ENCODE measurements at places on chromosomes 16 and 17.

- no peak for DNase-seq
Measured at GRCh38 chr16:65667011-65667578, 545.2 kb upstream of the CDH11 start.

DNA sequence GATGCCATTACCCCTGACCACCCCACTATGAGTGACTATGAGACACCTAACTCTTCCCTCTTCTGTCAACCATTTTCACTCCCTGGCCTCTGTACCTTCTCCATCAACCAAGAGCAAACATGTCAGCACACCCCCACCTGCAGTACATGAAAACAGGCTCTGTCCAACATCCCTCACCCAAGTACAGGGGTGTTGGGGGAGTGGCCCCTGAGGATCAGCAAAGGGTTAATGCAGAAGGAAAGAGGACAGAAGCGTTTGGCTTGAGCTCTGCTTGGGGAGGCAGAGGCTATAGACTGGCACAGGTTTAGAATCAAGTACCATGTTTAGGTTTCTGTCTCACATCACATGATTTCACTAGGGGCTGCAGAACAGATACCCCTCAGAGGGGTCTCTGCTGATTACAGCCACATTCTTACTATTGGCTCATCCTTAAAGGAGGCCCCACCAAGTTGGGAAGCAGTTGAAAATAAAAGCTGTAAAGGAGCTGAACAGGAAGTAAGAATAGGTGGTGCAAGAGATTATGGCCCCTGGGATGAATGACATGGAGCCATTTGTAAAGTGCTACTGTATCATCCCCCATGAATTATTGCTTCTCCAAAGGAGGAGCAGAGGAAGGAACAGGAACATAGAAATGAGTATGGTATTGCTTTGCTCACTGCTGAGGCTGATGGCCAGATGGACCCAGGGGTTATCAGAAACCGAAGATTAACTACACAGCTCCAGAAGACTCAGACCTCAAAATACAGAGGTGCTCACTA lies 2.4 kb upstream of the PSMC3IP start:
- no peak for DNase-seq

GRCh38 chr16:78664811-78665772 lies 565.6 kb downstream of the WWOX start:
- DNase-seq: no peak

DNA sequence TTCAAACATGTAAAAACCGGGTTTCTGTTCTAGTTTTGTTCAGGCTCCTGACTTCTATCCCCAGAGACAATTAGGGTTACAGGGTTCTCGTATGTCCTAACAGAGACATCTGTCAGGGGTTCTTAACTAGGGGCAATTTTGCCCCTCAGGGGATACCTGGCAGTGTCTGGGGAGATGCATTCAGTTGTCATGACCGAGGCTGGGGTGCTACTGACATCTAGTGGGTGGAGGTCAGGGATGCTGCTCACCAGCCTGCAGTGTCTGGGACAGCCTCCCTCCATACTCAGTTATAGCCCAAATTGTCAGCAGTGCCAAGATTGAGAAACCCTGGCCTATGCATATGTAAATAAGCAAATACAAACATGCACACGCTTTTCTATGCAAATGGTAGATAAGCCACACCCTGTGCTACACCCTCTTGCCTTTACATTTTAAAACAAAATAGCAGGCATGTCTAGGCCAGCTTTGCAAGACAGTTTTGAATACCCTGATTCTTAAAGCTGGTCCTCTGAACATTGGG lies 37.4 kb downstream of the CLEC16A start:
- peak; percentile 55 for DNase-seq

GRCh38 chr17:19328441-19329061 lies 34.0 kb downstream of the B9D1 start:
- no peak for DNase-seq

DNA sequence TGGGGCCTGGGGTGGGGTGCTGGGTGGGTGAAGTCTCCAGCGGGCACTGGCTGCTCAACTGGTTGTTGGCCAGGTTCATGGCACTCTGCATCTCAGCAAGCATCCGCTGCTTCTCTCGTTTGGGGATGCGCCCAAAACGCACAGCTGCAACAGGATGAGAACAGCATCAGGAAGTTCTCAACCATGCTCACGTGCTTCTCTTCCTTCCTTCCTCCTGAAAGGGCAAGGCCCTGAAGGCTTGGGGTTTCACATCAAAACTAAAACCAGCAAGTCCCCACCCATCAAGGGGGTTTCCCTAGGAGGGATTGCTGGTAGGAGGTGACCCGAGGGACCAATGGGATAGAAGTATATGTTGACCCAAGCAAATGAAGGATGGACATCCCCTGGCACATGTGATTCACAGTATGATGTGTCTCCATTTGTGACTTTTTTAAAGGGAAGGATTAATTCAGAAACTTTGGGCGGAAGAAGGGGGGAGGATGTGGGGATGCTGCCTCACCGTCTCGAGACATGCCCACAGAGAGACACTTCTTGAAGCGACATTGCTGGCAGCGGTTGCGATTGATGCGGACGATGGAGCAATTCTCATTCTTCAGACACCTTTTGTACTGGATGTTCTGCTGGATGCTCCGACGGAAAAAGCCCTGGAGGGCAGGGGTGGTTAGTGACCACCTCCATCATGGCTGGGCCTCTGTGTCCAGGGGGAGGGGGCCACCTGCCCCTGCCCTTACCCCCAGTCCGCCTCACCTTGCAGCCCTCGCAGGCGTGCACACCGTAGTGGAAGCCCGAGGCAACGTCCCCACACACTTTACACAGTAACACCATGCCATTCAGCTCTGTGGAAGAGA lies 4.2 kb downstream of the NR1D1 start:
- DNase-seq: peak; percentile 75

DNA sequence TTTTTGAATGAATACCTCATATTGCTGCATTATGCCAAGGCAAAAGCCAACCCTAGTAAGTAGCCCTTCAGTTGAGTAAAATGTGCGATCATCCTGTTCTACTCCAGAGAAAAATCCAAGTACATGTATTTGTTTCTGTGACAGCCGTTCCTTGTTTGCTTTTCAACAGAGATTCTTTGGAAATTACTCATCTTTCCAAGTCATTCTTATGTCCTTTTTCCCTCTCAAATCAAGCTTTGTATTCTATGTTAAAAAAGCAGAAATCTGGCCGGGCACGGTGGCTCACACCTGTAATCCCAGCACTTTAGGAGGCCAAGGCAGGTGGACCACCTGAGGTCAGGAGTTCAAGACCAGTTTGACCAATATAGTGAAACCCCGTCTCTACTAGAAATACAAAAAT lies 112.9 kb upstream of the HAS3 start:
- no peak for DNase-seq

GRCh38 chr17:41730479-41730878 lies 4.0 kb downstream of the HAP1 start:
- no peak for DNase-seq

- no peak for DNase-seq
Measured at GRCh38 chr16:57616876-57617275, 11.6 kb upstream of the ADGRG1 start.

GRCh38 chr17:66381701-66382362 lies 79.4 kb downstream of the PRKCA start:
- no peak for DNase-seq

GRCh38 chr16:56658327-56658875 lies 642 bp downstream of the MT1F start:
- no peak for DNase-seq

DNA sequence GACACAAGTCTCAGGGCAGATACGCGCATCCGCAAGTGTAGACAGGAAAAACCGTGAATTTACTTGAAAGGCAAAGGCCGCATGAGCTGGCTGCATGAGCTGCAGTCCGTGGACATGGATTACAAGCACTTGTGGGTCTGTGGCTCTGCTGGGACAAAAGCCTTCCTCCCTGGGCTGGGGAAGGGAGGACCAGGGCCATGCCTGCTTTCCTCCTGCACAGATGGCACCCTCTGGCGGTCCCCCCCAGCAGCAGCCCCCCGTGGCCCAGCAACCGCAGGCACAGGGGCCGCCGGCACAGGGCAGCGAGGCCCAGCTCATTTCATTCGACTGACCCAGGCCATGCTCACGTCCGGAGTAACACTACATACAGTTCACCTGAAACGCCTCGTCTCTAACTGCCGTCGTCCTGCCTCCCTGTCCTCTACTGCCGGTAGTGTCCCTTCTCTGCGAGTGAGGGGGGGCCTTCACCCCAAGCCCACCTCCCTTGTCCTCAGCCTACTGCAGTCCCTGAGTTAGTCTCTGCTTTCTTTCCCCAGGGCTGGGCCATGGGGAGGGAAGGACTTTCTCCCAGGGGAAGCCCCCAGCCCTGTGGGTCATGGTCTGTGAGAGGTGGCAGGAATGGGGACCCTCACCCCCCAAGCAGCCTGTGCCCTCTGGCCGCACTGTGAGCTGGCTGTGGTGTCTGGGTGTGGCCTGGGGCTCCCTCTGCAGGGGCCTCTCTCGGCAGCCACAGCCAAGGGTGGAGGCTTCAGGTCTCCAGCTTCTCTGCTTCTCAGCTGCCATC lies 1.7 kb upstream of the MRPL12 start:
- no peak for DNase-seq

GRCh38 chr17:353213-353837 lies 718 bp upstream of the RPH3AL start:
- no peak for DNase-seq

GRCh38 chr16:5018793-5019192 lies 14.9 kb downstream of the NAGPA start:
- no peak for DNase-seq

DNA sequence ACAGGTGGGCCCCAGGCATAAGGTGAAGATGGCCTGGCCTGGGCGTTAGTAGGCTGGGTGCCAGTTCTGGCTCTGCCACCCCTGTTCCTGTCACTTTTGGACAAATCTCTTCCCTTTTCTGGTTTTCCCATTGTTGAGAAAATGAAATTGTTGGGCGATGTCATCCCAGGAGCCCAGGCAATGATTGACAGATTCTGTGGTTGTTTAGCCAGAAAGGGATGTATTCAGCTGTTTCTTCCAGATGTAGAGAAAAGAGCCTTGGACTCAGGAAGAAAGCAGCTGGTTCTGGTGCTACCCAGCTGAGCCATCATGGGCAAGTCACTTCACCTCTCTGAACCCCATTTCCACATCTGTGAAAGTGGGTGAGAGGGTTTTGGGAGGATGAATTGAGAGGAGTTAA lies 60.1 kb upstream of the MRTFB start:
- DNase-seq: no peak

- no peak for DNase-seq
Measured at GRCh38 chr17:14048169-14048568, 21.1 kb upstream of the COX10 start.

DNA sequence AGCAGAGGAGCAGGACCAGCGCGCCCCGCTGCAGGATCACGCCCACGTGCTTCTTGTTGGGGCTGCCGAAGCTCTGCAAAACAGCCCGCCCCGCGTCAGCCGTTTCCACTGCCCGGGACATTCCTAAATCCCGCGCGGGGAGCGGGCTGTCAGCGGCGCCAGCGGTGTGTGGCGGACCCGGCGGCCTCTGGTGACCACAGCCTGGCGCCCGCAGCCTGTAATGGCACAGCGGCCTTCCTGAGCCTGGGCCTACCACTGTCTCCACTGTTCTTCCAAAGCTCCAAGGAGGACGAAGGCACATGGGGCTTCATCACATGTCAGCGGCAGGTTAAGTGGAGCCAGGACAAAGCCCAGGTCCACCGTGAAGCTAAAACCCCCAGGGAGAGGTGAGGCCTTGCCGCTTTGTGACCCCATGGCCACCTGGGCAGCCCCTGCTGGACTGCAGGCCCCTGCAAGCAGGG lies 2.5 kb downstream of the SLC47A2 start:
- no peak for DNase-seq

GRCh38 chr16:89320782-89321501 lies 103.4 kb downstream of the ZNF778 start:
- no peak for DNase-seq

DNA sequence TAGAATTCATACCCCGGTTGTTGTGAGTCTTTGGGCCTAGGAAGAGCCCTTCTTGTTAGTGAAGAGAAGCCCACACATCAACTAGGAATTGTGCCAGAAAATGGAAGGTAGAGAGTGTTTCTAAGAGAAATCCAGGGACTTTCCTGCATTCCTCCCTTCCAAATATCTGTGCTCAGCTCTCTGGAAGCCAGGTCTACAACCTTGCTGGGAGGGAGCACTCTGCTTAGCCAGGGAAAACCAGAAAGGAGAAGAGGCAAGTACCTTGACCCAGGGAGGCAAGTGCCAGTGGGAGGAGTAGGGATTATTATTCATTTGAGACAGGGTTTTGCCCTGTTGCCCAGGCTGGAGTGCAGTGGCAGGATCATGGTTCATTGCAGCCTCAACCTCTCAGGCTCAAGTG lies 48.4 kb upstream of the TAC4 start:
- no peak for DNase-seq

DNA sequence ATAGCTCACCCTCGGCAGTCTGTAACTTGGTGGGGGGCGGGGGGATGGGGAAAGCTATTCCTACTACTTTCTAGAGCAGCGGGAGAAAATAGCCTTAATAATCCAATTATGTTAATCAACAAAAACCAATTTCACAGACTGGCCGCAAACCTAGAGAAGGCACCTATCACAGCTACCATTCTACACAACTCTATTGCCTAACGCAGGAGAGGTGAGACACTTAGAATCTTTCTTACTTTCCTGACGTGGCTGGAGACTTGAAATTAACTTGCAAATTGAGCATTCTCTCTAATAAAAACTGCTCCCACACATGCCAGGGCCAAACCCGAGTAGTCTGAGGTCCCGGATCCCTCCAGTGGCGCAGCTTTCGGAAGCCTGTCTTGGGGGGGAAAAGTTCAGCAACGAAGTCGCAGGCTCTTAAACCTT lies 794 bp downstream of the SMG6 start:
- no peak for DNase-seq

GRCh38 chr16:54875443-54875842 lies 55.2 kb upstream of the IRX5 start:
- DNase-seq: no peak

- DNase-seq: no peak
Measured at GRCh38 chr17:38575781-38576180, 30.0 kb downstream of the SRCIN1 start.

- no peak for DNase-seq
Measured at GRCh38 chr16:21957714-21958346, 4.7 kb downstream of the UQCRC2 start.

- no peak for DNase-seq
Measured at GRCh38 chr16:24275413-24275812, 19.3 kb downstream of the CACNG3 start.

GRCh38 chr17:76011951-76012350 lies 11.3 kb downstream of the CDK3 start:
- DNase-seq: no peak

GRCh38 chr16:7548796-7549318 lies 216.2 kb downstream of the RBFOX1 start:
- DNase-seq: no peak

GRCh38 chr17:48915459-48916282 lies 7.5 kb downstream of the UBE2Z start:
- DNase-seq: peak; percentile 46

- DNase-seq: no peak
Measured at GRCh38 chr17:17036524-17036998, 5.7 kb upstream of the MPRIP start.

DNA sequence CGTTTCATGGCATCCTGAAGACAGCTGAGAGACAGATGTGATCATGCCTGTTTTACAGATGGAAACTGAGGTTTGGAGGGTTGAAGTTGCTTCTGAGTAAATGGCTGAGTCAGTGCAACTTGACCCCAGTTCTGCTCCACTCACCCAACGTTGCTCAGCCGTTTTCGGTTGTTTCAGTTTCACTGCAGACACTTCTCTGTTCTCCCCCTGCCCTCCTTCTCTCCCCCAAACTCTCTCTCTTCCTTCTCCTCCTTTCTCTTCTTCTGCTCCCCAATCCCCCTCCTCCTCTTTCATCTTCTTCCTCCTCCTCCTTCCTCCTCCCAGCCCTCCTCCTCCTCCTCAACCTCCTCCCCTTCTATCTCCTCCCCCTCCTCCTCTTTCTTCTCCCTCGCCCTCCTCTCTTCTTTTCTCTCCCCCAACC lies 9.4 kb upstream of the CEP20 start:
- DNase-seq: peak; percentile 33

Data from stimulated activated CD4-positive, alpha-beta T cell treated with anti-CD3 and anti-CD28 coated beads, Interleukin-12 subunit alpha, Interleukin-12 subunit beta, amount 100 ng/mL, for 48 hours (primary cell).